ENCODE measurements at places on chromosomes 1 and 21.
A peak's percentile ranks its signal among the peaks of the same experiment; 100 is the strongest.

DNA sequence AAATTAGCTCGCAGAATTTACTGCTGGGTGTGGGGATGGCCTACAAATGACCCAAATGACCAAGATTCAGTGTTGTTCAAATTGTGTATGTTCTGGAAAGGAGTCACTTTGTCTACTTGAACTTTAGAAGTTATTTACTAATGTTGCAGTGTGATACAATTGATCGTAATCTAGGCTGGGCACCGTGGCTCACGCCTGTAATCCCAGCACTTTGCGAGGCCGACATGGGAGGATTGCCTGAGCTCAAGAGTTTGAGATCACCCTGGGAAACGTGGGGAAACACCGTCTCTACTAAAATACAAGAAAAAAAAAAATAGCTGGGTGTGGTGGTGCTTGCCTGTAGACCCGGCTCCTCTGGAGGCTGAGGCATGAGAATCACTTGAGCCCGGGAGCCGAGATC is 57.6 kb upstream of the TMPRSS2 start:
- no peak for DNase-seq

GRCh38 chr21:22892740-22893139 is 1894.5 kb downstream of the NCAM2 start:
- DNase-seq = no peak

DNA sequence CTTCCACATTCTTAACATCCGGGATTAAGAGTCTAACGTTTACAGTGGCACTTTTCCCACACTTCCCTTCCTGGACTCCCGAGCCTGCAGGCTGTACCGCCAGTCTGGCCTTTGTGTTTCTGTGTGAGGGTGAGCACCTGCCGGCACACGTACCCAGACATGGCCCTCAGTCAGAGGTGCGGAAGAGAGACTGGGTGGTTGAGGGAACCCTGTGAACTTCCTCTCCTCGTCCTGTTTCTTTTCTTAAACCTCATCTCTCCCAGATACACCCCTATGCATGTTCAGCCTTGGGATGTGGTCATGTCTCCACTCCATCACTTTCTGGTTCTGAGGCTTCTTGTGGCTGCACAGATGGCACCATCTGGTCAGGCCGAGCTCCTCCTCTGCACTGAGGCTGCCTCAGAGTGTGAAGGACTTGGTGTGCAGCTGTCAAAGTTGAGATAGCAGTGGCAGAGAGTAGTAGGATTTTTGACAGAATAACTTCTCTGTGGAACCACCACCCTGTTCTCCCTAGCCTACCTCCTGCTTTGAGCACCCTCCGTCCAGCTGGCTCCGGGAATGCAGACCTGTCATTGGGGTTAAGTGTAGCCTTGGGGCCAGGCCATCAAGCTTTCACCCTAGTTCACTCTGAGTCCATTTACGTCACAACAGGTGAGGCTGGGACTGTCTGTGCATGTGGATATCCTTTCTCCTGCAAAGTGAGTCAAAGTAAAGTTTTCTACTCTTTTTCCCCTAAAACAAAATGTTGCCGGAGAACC is 31.4 kb downstream of the VASH2 start:
- DNase-seq = peak; percentile 91

- no peak for DNase-seq
These were observed 146.6 kb downstream of the SPATA46 start for GRCh38 chr1:162230096-162230495.

GRCh38 chr21:46421191-46421750 is 37.4 kb upstream of the DIP2A start:
- no peak for DNase-seq

- peak; percentile 87 for DNase-seq
These were observed 38.8 kb downstream of the POFUT2 start for GRCh38 chr21:45248893-45249381.

- no peak for DNase-seq
These were observed 87.0 kb downstream of the DPYD start for GRCh38 chr1:97833881-97834280.

DNA sequence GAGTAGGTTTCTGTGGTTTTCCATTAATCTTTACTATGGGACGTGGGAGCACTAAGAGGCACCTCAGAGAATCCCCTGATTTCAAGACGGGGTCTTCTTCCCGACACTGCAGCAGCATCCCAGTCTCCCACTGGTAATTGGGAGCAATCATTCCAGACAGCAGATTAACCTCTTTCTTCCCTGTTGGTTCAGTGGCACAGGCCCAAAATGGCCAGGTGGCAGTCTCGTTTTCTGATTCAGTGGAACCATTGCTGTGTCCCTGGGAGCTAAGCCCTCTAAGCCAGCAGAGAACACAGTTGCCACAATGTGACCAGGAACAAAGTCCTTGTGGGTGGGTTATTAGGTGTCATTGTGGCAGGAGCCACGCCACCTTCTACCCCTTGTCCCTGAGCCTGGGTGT is 342.1 kb downstream of the MATN1 start:
- DNase-seq = no peak
